Stimulated activated effector memory CD8-positive, alpha-beta T cell treated with anti-CD3 and anti-CD28 coated beads, Interleukin-12 subunit alpha, Interleukin-12 subunit beta, amount 100 ng/mL, for 72 hours (primary cell): ENCODE measurements at places on chromosomes 6 and 20.

DNA sequence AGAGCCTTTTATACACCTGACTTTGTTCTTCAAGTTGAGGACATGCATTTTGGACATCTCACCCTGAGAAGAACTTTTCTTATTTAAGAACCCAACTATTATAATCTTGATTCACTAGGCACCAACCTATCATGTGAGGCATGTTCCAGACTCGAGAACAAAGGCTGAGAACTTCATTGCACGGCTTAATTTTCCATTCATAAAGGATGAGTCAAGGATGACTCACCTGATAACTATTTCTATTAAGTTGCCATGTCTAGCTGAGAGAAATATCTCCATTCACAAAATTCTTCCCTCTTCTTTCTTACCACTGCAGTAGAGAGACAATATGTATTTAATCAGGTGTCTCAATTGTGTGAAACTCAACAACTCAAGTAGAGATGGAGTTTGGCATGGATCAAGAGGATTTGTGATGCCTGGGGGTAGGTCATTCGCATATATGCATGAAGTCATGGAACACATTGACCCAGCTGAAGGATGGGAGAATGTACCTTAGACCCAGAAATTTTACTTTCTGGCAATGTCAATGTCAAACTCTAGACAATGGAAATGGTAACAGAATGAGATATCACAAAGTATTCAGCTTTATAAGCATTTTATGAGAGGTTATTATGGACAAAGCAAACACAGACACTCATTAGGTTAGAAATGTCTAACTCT is 208.7 kb upstream of the PRND start:
- no peak for DNase-seq

GRCh38 chr6:121309768-121310469 is 24.4 kb downstream of the TBC1D32 start:
- DNase-seq = no peak

- no peak for DNase-seq
Observed at GRCh38 chr6:2426561-2427340, 181.3 kb upstream of the GMDS start.

GRCh38 chr6:112651239-112651638 is 304.1 kb downstream of the RFPL4B start:
- no peak for DNase-seq

DNA sequence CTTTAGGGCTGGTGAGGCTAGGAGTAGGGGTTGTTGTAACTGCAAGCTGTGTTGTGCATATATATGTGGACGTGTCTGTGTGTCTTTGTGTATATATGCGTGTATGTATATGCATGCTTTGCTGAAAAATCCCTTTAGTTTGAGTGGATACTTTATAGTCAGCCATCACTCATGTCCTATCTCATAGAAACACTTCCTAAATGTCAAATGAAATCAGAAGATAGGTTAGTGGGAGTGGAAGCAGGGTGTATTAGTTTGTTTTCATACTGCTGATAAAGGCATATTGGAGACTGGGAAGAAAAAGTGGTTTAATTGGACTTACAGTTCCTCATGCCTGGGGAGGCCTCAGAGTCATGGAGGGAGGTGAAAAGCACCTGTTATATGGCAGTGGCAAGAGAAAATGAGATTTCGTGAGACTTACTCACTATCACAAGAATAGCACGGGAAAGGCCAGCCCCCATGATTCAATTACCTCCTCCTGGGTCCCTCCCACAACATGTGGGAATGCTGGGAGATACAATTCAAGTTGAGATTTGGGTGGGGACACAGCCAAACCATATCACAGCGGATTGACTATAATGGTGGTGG is 131.1 kb downstream of the JARID2 start:
- DNase-seq = no peak

- no peak for DNase-seq
Observed at GRCh38 chr6:30645989-30646388, 944 bp upstream of the C6orf136 start.

- no peak for DNase-seq
Observed at GRCh38 chr20:35000311-35000921, 44.7 kb downstream of the MYH7B start.

- no peak for DNase-seq
Observed at GRCh38 chr6:108321253-108321747, 26.4 kb downstream of the AFG1L start.

- no peak for DNase-seq
Observed at GRCh38 chr6:41577356-41578216, 31.4 kb downstream of the FOXP4 start.

- peak; percentile 33 for DNase-seq
Observed at GRCh38 chr20:63736893-63737694, 630 bp downstream of the LIME1 start.

GRCh38 chr6:149459761-149460160 is 25.1 kb downstream of the ZC3H12D start:
- DNase-seq = no peak

DNA sequence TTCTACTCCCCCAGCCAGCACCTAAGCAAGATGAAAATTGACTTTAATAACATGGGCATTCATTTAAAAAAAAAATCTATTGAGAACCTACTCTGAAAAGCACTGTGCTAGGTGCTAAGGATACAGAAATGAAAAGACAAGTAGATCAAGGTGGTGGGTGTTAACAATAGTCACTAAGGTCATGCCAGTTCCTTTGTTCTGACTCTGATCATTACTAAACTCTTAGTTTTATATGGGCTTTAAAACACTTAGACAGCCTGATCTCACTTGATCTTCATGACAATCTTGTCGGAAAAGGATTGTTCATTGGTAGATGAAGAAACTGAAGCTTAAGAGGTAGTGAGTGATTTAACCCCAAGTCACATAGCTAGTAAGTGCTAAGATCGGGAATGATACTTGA is 285.7 kb upstream of the PRDM1 start:
- no peak for DNase-seq

DNA sequence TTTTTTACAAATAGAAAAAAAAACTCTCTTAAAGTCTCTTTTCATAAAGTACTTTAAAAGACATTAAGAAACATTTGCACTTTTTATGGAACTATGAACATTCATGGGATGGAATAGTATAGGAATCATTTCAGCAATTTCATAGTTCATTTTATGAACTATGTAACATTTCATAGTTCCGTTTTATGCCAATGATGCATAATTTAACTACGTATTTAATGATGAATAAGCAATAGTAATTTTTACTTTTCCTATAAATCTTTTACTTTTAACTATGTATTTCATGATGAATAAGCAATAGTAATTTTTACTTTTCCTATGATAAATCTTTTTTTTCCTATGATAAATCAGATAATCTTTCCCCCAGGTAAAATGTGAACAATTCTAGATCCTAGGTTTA is 47.7 kb downstream of the FAM184A start:
- no peak for DNase-seq

GRCh38 chr6:93059911-93060310 is 359.4 kb downstream of the EPHA7 start:
- DNase-seq = no peak

GRCh38 chr20:45342855-45343531 is 5.2 kb downstream of the SDC4 start:
- DNase-seq = no peak

GRCh38 chr6:1392813-1393640 is 3.7 kb downstream of the FOXF2 start:
- no peak for DNase-seq

GRCh38 chr20:24762371-24762770 is 186.7 kb upstream of the CST7 start:
- DNase-seq = no peak

GRCh38 chr6:44576132-44576631 is 188.7 kb downstream of the CDC5L start:
- DNase-seq = no peak

GRCh38 chr20:31760519-31761240 is 21.6 kb downstream of the TPX2 start:
- no peak for DNase-seq

DNA sequence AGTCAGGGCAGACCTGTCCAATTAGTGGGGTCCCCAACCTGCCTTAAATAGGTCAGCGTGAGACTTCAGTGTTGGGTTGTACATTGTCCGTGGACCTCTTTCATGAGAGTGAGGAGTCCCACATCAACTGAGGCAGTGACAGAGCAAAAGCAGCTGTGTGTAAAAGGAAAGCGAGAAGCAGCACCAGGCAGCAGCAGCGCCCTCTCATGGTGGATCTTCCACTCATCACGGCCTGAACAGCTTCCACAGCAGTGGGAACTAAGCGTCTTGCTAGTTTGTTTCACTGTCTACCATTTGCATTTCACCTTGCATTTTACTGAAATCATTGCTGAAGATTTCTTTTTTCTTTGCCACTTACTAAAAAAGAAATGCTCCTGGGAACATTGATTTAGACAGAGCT is 333.8 kb downstream of the PKHD1 start:
- DNase-seq = no peak

DNA sequence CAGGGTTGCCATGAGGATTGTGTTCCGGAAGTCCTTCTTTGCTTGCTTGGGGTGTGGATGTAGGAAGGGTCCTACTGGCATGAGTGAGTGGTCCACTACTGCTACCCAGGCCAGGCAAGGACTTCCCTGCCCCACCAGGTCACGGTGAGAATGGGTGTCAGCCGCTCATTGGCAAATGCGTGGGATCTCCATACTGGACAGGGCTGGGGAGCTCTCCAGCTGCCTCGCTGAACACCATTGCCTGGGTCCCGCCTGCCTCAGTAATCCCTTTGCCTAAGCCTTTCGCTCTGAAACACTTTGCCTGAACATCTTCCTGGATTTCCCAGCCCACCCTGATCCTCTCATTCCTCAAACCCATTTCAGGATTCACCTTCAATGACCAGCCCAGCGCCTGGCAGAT is 59.5 kb downstream of the CTCFL start:
- DNase-seq = no peak

DNA sequence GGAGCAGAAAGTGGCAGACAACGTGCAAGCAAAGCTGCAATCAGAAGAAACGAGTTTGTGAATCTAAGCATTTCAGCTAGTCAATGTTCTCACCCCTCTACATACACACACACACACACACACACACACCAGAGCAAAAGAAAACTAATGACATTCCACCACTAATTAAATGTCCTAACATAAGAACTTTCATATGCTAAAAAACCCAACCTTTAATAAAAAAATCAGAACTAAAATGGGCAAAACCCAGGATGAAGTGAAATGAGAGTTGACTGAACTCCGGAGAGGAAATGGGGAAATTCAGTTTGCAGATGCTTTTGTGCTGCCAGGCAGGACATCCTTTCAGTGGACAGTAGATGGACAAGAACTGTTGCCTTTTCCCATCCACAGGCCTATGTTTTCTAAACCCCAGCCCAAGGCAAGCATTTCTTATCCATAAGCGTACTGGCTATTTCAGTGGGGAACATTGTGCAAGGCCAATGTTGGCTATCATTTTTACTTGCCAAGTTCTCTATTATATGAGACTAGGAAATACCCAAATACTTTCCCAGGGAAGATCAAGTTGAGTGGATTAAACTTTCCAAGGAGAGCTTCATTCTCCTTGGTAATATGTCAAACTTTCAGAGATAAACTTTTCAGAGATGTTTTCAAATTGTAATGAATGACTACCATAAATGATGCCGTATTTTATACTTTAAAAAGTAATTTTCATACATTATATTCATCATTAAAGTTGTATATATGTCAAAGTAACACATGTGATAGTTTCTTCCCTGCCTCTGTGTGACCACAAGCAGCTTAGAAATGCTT is 27.3 kb downstream of the RIN2 start:
- DNase-seq = no peak

DNA sequence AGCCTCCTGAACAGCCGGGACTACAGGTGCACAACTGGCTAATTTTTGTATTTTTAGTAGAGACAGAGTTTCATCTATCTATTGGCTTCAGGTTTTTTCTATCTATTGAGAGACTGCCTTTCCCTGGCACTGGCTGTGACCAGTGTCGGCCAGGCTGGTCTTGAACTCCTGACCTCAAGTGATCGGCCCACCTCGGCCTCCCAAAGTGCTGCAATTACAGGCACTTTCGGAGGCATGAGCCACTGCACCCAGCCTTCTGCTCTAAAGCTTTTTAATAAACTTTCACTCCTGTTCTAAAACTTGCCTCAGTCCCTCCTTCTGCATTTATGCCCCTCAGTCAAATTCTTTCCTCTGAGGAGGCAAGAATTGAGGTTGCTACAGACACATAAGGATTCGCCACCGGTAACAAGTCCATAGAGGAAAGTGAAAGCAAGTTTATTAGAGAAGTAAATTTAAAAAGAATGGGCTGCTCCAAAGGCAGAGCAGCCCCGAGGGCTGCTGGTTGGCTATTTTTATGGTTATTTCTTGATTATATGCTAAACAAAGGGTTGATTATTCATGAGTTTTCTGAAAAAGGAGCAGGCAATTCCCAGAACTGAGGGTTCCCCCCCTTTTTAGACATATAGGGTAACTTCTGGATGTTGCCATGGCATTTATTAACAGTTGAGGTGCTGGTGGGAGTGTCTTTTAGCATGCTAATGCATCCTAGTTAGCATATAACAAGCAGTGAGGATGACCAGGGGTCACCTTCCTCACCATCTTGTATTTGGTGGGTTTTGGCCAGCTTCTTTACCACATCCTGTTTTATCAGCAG is 44.8 kb upstream of the RNGTT start:
- no peak for DNase-seq

GRCh38 chr6:29965873-29966601 is 23.7 kb downstream of the HLA-A start:
- DNase-seq = peak; percentile 72

DNA sequence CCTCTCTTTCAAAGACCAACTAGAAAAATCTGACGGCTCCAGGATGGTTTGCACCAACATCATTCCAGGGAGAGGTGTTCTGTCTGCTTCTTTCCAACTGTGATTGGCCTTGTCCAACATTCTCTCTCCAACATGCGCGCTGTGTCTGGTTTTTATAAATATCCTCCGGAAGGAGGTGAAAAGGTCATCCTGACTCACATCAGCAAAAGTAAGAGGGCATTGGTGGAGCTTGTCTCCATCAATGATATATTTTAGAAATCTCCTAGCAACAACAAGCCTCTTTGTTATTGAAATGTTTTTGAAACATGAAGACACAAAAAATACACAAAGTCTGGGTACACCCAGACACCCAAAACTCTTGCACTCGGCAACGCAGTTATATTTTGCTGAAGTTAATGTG is 475.3 kb upstream of the JARID2 start:
- DNase-seq = no peak

DNA sequence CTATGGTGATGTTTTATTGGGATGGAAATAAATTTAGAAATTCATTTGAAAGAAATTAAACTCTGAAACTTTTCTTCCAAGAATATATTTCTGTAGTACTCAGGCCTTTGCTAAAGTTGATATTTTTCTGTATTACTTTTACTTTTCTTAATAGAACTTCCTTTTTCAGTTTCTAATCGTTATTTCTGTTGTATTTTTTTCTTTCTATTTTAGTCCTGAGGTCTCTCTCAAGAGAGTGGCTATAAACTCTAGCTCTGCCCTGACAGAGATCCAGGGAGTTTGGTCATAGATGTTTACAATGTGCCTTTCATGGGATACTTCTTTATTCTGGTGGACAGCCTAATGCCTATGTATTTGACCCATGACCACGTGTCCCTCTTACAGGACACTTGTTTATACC is 51.0 kb downstream of the OR2B6 start:
- DNase-seq = no peak

DNA sequence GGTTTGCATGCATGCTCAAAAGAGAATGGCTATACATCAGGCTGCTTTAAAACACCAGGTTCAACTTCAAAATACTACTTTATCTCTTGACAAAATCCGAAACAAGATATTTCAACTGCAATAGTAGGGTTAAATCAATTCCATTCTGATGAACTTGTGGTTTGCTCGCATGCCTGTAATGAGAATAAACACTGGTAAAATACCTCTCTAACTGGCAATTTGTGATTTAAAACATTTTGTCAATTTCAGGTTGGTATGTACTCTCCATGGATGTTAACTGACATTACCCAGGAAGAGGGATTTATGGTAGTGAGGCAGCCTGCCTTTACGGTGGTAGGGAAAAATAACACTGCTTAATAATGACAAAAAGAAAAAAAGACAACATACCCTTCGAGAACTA is 74.4 kb downstream of the MBOAT1 start:
- DNase-seq = no peak
